SK-N-MC (cell line): ENCODE measurements at places on chromosomes 3 and 15.

DNA sequence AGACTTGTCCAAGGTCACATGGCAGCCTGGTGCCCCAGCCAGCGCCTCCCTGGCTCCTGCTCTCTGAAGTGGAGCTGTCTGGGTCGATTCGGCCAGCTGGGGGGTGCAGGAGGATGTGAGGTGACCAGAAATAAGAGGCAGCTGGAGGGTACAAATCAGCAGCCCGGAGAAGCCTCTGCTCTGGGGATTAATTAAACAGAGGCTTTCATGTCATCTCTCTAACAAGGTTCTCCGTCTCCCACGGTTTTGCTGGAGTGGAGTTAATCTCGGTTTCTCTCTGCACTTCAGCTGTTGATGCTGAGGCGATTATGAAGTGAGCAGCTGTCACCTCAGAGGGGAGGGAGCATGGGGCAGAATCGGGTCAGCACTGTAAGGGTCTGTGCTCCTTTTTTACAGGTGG lies 236.8 kb downstream of the TLE3 start:
- DNase-seq = no peak

DNA sequence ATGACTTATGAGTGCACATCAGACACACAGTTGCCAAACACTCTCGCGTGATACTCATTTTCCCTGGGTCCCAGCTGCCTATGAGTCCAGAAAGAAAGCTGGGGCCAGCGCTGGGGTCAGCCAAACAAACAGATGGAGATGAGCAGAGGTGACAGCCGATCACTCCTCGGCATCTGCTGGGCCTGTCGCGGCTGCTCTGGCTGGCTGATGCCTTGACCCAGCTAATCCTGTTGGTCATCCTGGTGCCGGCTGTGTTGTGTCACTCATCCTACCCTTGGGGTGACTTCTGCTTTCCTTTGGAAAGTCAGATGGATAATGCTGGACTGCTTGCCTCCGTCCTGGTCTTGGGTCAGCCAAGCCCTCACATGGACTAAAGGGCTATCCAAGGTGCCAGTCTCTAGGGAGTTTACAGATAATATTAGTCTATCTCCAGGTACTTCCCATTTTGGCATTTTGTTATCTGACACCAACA lies 105.3 kb upstream of the PDZRN3 start:
- no peak for DNase-seq

- DNase-seq = no peak
Observed at GRCh38 chr3:30408105-30408557, 198.3 kb upstream of the TGFBR2 start.

GRCh38 chr15:42279234-42279723 lies 6.0 kb upstream of the TMEM87A start:
- DNase-seq = no peak
